Glutamatergic neuron (in vitro differentiated cells): ENCODE measurements at places on chromosomes 13 and 19.

- no peak for DNase-seq
These were observed 11.6 kb downstream of the ZNF57 start for GRCh38 chr19:2912306-2912705.

DNA sequence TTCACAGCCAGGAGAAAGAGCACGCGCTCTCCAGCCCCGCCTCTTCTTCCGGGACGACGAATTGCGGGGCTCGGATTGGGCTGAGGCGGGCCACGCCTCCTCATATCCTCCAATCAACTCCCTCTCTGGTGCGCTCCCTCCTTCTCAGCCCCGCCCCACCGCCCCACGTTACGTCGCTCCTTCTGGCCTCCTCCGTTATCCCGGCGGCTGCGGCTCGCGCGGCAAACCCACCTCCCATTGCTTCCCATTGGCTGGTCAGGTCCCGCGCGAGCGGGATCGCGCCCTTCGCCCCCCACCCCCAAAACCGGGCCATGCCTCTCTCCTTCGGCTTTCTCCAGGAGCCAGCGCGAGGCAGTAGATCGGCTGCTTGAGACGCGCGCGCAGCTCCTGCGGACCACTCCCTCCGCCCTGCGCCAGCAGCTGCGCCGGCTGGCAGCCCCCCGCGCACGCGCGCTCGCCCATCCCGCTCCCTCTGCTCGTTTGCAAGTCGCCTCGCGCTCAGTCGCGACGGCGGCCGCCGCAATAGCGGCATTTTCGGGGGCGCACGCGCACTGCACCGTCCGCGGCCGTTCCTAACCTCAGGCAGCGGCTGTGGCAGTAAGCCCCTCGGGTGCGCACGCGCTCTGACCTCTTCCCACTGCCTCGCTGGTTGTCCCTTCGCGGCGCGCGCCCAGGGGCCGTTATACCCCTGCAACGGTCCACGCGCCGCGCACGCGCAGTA lies 512 bp upstream of the ARHGAP35 start:
- peak; percentile 97 for DNase-seq

GRCh38 chr13:76929851-76930374 lies 18.4 kb upstream of the ACOD1 start:
- no peak for DNase-seq

- no peak for DNase-seq
These were observed 22.5 kb downstream of the OBI1 start for GRCh38 chr13:78636495-78636894.

GRCh38 chr19:17259118-17259780 lies 5.3 kb downstream of the USHBP1 start:
- DNase-seq = no peak

- no peak for DNase-seq
These were observed 3.9 kb upstream of the NCR1 start for GRCh38 chr19:54902061-54902460.

DNA sequence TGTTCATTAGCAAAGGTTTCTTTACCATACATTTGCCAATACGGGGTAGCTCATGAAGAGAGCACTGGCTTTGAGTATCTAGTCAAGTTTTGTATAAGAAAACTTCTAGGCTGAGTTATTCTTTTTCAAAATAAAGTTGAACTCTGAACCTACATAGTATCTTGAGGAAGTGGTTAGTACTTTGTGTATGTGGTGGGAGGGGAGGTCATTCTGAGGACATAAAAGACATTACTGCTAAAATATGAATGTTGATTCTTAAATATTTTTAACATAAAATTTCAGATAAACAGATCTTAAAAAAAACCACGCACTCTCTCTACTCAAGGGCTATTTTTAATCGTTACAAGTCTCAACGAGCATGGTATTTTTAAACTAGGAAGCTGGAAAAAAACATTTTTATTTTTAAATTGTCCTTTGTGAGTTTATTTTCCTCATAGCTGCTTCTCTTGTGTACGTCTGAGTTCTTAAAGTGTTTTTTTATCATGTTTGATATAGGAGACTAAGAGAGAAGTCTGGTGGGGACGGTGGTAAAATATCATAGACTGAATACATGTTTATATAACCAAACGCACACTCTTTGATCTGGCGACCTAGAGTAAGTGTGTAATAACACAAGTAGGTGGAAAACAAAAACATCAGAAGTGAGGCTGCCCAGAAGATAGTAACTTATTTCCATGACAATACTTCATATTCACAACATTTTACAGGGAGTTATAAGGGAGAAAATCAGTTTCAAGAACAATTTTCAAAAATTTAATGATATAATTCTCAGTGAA lies 118.0 kb upstream of the POSTN start:
- no peak for DNase-seq

DNA sequence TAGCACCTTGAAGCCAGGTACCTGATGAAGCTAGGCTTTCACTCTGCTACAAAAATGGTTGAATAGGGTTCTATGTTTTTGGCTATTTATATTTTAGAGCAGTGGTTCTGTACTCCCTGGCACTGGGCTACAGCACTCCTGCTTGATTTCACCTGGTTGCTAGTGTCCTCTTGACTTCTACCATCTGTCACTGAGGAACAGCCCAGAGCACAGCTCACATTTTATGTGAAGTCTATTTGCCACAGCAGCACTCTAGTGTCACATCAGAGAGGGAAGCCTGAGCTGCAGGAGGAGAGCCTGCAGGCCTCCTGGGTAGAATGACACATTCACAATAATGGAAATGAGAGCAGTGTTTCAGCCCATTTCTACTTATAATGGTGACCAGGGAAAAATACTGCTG lies 184.2 kb downstream of the ZNF486 start:
- DNase-seq = no peak

DNA sequence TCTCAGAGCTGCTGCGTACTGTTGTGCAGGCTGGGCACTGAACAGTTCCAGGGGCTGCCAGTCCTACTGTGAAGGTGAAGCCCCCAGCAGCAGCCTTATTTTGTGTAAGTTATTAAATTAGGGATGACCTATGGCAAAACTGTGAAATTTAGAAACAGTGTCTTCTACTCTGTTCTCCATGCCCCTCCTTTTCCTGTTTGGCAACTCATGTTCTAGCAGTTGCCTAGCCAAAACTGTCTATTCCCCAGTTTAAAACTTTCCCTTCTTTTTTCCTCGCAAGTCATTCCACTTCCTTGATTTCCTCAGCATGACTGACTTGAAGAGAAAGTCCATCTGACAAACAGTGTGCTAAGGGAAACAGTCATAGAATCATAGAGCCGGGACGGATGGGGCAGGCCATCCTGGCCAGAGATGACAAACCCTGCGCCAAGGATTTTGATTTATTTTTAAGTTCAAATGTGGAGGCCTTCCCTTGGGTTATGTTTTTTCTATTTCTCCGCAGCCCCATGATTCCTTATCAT lies 78.1 kb upstream of the OLFM4 start:
- DNase-seq = no peak

- peak; percentile 28 for DNase-seq
These were observed 82.6 kb downstream of the PCDH9 start for GRCh38 chr13:67147342-67148133.

- DNase-seq = no peak
These were observed 7.3 kb downstream of the PTGER1 start for GRCh38 chr19:14467816-14468215.

DNA sequence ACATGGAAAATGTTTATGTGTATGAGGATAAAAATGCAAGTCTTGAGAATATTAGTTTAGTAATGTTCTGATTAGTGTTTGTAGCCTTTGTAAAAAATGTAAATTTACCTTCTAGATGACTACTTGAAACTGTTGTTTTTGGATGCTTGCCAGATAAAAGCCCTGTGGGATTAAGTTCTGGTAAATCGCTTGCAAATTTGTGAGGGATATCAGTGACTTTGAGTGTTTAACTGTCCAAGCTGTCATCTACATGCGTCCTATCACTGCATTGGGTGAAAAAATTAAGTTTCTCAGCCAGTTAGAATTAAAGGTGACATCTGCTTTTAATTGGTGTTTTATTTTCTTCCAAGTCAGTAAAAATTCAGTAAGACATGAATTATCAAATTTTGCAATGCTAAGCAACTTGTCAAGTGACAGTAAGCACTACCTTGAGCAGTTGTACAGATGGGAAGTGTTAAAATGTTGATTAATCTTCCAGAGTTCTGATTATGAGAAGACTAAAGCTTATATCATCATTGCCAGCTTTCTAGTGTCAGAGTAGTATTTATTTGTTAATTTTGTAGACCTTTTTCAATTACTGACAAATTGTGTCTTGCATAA lies 88.0 kb downstream of the PCCA start:
- DNase-seq = no peak

DNA sequence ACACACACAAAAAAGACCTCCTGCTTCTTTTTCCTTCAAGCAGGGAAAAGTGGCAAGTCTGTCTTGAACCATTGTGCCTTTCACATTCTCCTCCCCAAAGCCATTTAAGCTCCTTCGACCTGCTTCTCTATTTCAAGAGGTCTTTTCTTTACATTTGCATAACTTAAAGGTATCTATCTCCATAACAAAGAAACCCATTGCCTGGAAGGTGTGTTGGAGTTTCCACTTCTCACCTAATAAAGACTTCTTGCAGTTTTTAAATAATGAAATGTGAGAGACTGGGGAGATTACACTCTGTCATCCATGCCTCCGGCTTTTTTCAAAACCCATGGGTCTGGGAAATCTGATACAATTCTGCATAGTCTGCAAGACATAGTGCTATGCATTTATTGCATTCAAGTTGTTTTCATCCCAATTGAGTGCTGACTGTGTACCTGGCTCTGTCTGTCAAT lies 41.8 kb upstream of the NBEA start:
- no peak for DNase-seq

DNA sequence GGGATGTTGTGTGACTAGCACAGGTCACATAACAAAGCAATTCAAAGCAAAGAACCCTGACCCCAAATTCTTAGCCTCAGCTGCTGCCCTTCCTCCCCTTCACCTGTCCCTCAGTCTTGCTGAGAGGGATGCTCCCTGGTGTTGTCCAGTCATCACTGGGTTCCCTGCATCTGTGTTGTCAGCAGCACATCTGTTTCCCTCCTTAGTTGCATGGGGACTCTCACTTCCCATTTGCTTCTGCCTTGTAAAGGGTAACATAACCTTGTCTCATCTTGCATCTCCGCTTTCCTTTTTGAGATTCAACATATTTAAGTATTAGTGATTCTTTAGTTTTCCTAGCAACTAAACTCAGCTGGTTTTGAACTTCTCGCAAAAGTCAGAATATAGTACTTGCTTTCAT lies 54.0 kb downstream of the SPATA13 start:
- DNase-seq = no peak
